ENCODE measurements at places on chromosomes 11 and 22. TPM values are rescaled to one million over a fixed set of nuclear protein-coding genes. Genes with fewer than 3 reads are reported as not detected.

Gene ZNRF3
- total RNA-seq = 0.64 TPM

Gene PTPN5
- total RNA-seq = not detected

Gene UPK3A
- not detected for total RNA-seq

Gene ZC3H7B
- total RNA-seq = 80.4 TPM

Gene MRTFA
- 67.4 TPM for total RNA-seq

Gene OVCH2
- not detected for total RNA-seq

Gene KRTAP5-11
- total RNA-seq = not detected

Gene CHRDL2
- not detected for total RNA-seq

Gene OR5P2
- total RNA-seq = not detected

Gene FGF19
- not detected for total RNA-seq

Gene SCUBE2
- not detected for total RNA-seq

Gene NUCB2
- 128 TPM for total RNA-seq

Gene ABTB2
- total RNA-seq = 8.3 TPM
